ENCODE measurements at places on chromosomes 11 and 22. TPM values are rescaled to one million over a fixed set of nuclear protein-coding genes. Genes with fewer than 3 reads are reported as not detected.

Gene SMIM38
- not detected for total RNA-seq

DNA sequence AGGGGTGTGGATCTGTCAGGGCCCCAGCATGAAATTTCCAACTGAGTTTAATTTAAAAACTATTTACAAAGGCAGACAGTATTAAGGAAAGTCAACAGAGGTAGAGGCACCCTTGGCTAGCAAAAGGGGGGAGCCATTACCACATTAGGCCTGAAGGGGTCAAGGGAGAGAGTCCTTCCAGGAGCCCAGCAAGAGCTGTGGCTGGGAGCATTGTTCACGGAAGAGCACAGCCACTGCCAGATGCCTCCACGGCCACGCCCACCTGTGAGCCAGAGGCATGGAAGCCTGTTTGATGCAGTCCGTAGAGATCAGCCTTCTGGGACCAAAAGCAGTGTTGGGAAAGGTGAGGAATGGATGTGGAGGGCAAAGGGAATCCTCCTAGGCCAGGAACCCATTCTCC lies 102.6 kb downstream of the GALNT18 start:
- no peak for DNase-seq

- no peak for DNase-seq
Observed at GRCh38 chr11:117973503-117973860, 12.7 kb upstream of the IL10RA start.

DNA sequence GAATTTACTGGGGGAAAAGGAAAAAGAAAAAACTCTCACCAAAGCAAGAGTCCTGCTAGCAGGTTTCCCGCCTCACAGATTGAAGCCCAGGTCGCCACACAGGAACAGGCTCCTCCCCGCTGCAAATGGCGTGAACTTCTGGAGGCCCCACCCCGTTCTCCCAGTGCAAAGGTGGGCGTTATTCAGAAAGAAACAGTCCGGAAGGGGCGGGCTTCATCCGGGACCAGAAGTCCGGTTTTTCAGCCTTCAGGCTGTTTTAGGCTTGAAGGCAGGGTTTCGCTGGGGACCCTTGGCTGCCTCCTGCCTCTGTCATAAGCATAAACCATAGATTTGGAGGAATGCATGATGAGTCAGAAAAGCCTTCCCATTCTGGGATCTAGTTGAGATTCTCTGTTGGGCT lies 148.3 kb upstream of the POU2AF2 start:
- DNase-seq = no peak

Gene IGSF22
- total RNA-seq = not detected

GRCh38 chr11:62546244-62546928 lies at the start of gene AHNAK:
TSS of gene AHNAK (minus strand) at chr11:62546806. CDS start at chr11:62536098, 10,708 bp downstream.
- peak; percentile 52 for DNase-seq

DNA sequence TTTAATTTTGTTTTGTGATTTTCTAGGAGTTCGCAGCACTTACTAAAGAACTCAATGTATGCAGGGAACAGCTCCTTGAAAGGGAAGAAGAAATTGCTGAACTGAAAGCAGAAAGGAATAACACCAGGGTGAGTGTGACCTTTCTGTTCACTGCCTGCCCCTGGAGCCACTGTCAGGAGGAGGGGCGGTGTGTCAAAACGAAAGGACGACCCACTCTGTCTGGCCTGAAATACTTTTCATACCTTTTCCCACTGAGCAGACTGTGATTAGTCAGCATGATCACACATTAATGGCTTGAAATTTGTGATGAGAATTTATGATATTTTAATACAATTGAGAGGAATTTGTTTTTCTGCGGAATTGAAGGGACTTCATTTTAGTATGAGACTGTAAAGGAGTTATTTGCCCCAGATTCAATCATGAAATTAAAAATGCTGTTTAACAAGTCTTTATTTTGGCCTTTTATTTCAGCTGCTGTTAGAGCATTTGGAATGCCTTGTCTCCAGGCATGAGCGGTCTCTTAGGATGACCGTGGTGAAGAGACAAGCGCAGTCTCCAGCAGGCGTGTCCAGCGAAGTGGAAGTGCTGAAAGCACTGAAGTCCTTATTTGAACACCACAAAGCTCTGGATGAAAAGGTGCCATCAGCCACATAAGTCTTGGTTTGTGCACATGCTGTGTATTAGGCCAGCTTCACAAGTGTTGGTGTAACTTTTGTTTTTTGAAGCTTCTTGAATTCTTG lies 54.1 kb downstream of the PPFIA1 start:
- DNase-seq = no peak

- DNase-seq = no peak
Observed at GRCh38 chr11:117851106-117851505, 25.4 kb downstream of the FXYD6 start.

DNA sequence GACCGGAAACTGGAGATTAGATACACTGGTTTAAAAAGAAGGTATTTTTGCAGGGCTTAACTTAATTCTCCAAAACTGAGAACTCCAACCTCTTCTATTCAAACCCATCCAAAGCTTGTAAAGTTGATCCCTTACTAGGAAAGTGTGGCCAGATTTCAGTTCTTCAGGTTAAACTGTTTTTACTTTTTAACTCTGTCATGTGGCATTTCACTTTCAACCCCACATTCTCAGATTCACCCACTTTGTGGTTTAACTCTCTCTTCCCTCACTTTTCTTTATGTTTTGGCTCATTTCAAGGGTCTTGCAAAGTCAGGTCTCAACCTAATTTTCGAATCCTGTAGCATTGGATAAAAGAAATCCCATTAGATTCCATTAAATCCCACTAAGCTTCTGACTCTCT lies 75.4 kb downstream of the MPPED2 start:
- DNase-seq = no peak

DNA sequence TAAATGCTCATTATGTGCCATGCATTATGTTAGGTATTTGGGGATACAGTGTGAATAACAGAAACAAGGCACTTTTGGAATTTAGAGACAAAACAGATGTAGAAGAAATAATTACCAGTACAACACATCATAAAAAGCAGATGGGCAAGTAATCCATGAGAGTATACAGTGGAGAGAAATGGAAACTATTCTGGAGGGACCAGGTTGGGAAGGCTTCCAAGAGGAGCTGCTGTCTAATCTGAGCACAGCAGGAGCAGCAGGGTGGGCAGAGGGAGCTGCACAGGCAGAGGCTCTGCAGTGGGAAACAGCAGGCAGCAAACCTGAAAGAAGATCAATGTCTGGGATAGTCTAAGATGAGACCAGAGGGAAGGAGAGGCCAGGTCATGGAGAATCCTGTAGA lies 268.7 kb upstream of the CCDC90B start:
- DNase-seq = no peak

Data from LHCN-M2 (cell line).